ENCODE measurements at places on chromosomes 3 and 15. TPM values are rescaled to one million over a fixed set of nuclear protein-coding genes. Genes with fewer than 3 reads are reported as not detected.

GRCh38 chr15:59917504-59918157 lies 86.5 kb upstream of the FOXB1 start:
- peak; percentile 77 for DNase-seq

GRCh38 chr15:69996321-69997160 lies 101.2 kb downstream of the TLE3 start:
- DNase-seq: no peak

Gene TMEM87A
- 46.9 TPM for total RNA-seq

Gene FMN1
- total RNA-seq: 15.6 TPM

DNA sequence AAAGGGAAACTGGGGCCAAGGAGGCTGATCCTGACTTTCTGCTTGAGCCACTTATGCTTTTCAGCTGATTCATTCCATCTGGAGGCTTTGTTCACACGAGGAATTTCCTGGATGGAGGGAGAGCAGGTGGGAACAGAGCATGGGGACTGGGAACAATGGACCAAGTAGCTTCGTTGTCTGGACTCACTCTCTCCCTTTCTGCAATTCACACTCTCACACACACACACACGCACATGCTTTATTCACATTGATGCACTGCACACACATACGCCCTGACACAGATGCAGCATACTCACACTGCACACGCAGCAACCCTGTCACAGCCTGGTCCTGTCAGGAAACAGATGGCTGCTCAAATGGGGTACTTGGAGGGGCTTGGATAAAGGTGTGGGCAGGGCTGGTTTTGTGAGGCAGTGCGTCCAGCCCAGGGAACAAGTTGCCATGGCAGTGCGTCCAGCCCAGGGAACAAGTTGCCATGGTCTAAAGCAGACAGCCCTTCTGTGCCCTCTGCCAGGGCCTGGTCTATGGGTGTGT lies 19.8 kb upstream of the CHCHD6 start:
- peak; percentile 49 for DNase-seq

DNA sequence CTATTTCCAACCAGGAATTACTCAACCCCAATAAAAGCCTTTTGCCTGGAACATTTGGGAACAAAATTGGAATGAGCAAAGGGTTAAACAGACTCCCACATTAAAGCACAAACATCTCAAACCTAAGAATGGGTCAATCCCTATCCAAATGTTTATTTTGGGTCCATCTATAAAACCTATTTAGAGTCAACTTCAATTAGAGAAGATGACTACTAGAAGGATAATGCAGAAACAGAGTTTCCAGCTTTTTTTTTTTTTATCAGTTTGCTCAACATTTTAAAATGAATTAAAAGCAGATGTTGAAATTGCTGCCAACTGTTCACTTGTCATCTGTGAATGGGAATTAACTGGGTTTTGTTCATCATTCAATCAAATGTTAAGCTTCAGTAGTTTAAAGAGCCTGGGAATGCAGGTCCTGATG lies 4.1 kb upstream of the TBC1D23 start:
- DNase-seq: no peak

DNA sequence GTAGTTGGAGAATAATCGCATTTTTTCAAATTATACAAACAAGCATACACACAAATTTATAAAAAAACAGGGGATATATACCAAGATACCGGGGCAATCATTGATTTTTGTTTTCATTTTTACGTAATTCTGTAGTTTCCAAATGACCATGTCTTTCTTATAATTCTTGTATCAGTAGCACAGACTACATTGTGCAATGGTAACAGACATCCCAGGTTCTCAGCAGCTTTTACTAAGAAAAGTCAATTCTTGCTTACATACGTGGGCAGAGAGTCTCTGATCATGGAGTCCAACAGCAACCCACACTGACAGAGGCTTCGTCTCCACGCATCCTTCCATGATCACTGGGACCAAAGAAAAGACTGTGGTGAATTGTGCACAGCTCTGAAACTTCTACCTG lies 441.3 kb downstream of the TBL1XR1 start:
- no peak for DNase-seq
